Activated CD8-positive, alpha-beta memory T cell treated with anti-CD3 and anti-CD28 coated beads for 1 hour (primary cell): ENCODE measurements at places on chromosomes 2 and 18.

- no peak for DNase-seq
These were observed 62.5 kb downstream of the C1D start for GRCh38 chr2:68000170-68000825.

DNA sequence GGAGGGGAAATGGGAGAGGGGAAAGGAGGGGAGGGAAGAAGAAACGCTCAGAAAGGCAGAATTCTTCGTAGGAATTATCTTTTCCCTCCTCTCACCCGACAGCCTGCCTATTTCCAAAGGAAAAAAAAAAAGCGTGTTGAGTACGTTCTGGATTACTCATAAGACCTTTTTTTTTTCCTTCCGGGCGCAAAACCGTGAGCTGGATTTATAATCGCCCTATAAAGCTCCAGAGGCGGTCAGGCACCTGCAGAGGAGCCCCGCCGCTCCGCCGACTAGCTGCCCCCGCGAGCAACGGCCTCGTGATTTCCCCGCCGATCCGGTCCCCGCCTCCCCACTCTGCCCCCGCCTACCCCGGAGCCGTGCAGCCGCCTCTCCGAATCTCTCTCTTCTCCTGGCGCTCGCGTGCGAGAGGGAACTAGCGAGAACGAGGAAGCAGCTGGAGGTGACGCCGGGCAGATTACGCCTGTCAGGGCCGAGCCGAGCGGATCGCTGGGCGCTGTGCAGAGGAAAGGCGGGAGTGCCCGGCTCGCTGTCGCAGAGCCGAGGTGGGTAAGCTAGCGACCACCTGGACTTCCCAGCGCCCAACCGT lies at the start of gene GAD1:
Gene GAD1 (plus strand): TSS at position 384 of the 589 bp plus-strand sequence. CDS start 1,705 bp downstream, outside the sequence.
- peak; percentile 28 for DNase-seq

DNA sequence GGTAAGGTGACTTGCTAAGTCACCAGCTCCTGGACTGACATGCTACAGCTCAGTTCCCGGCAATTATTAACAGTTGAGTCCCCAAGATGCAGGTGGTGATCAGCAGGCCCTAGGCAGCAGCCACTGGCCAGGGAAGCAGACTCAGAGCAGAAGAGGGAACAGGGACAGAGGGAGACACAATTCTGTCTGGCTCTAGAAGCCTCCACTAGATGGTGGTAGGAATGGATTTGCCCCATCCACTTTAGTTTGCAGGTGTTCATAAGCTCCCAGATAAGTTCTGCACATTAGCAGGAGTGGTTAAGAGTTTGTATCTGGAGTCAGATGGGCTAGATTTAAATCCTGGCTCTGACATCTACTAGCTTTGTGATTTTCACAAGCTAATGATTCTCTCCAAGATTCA lies 25.5 kb upstream of the SLC1A4 start:
- no peak for DNase-seq

GRCh38 chr18:3440341-3440740 lies 9.6 kb upstream of the TGIF1 start:
- no peak for DNase-seq

DNA sequence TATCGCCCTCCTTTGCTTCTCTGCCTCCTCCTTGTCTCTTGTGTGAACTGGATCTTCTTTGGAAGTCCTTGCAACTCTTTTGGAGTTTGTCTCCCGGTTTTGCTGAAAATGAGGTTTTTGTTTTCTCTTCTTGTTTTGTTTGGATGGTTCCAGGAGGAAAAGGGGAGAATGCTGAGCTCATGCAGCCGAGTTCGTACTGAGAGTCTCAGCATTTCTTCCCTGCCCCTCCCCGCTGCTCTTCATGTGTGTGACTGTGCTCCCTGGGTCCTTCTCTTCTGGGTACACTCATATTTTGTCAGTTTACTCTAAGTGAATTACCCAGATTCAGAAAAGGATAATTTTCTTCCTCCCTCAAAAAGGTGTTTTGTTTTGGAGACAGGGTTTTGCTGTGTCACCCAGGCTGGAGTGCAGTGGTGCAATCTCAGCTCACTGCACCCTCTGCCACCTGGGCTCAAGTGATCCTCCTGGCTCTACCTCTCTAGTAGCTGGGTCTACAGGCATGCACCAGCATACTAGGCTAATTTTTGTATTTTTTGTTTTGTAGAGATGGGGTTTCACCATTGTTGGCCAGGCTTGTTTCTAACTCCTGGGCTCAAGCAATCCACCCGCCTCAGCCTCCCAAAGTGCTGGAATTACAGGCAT lies 142.9 kb upstream of the IL1R2 start:
- DNase-seq = no peak

GRCh38 chr2:7861910-7862702 lies 819.8 kb upstream of the ID2 start:
- DNase-seq = no peak

DNA sequence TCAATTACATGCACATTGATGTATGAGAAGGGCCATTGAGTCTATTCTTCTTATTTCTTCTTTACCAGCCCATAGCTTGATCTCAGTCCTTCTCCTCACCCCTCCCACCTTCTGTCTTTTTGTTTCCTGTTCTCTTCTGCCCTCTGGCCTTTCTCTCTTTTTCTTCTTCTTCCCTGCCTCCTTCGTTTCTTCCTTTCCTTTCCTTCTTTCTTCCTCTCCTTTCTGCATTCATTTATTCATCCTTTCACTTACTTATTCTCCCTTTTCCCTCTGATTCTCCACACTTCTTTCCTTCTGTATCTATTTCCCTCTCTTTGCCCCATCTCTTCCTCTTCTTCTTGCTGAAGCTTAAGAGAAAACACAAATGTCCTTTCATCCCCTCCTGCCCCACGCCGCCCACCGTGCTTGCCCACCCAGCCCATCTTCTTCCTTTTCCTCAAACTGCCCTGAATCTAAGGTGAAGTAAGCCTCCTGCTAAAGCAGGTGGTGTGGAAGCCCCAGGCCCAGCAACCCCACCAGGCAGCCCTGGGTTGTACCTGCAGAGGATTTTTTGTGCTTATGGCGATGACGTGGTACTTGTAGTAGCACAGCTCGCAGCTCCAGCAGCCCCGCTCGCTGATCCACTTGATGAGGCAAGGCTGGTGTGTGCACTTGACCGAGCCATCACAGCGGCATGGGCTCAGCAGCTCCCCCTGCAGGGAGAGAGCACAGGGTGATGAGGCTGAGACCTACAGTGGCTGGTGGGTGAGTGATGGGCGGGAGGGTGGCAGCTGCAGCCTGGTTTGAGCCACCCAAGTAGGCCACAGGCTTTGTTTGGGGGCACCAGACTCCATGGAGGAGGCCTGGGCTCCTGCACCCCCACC lies 89.0 kb downstream of the MARCHF4 start:
- DNase-seq = no peak

GRCh38 chr2:157052685-157053224 lies 204.8 kb upstream of the GALNT5 start:
- DNase-seq = no peak

- no peak for DNase-seq
These were observed 8.1 kb downstream of the MARS2 start for GRCh38 chr2:197713271-197713670.

- no peak for DNase-seq
These were observed 187.3 kb downstream of the VAPA start for GRCh38 chr18:10100941-10101701.

- DNase-seq = no peak
These were observed 241.0 kb downstream of the FSIP2 start for GRCh38 chr2:185979546-185980071.

GRCh38 chr2:195646424-195646823 lies 10.6 kb upstream of the SLC39A10 start:
- no peak for DNase-seq
